CD8-positive, alpha-beta memory T cell (primary cell): ENCODE measurements at places on chromosomes 5 and 9. TPM values are rescaled to one million over a fixed set of nuclear protein-coding genes. Genes with fewer than 3 reads are reported as not detected.

Gene HSD17B3
- 0.35 TPM for total RNA-seq

Gene PTGS1
- 0.44 TPM for total RNA-seq

Gene ADAMTS19
- not detected for total RNA-seq

- no peak overlapping the region for H3K4me3 ChIP-seq
- no peaks in the 10 kb centered on the region for H3K4me1 ChIP-seq
- no peaks in the 10 kb centered on the region for H3K27me3 ChIP-seq
- no peak overlapping the region for H3K27ac ChIP-seq
Measured at GRCh38 chr9:84189904-84190303, 150.7 kb downstream of the SLC28A3 start.
